ENCODE measurements at places on chromosomes 2 and 18. TPM values are rescaled to one million over a fixed set of nuclear protein-coding genes. Genes with fewer than 3 reads are reported as not detected.

Gene AMER3
- not detected for total RNA-seq

DNA sequence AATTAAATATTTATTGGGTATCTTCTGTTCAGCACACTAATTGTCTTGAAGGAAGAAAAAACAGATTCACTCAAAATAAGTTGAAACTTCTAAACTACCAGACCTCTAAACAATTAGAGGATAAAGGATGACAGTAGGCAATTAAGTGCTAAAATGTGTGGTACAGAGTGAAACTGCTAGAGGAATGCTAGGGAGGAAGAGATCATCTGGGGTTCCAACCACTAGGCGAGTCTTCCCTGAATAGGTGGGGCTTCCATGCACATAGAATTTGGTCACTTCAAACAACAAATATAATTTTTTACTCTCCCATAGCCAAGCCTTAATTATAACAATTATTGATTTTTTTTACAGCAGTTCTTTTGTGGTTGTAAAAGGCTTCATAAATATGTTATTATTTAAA is 559.0 kb upstream of the ZEB2 start:
- no peak for DNase-seq

DNA sequence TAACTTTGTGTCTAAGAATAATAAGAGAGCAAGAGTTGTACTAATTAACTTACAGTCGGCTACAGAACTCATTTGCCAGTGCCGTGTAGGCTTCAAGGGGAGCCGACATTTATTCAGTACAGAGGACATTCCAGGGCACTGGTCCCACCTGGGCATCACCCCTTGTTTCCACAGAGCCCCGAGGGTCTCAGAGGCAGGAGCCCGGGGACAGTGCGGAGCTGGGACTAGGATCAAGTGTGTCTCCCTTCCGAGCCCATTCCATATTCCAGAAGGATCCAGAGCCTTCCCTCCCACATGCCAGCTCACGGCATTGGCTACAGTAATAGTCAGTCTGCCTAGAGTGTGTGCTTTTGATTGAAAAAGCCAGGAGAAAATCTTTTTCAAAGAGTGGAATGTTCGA is 71.5 kb upstream of the CTDP1 start:
- DNase-seq = no peak

Gene CTLA4
- total RNA-seq = 0.44 TPM

Gene ANKRD53
- total RNA-seq = 1.8 TPM

GRCh38 chr2:4357121-4357520 is 653.7 kb downstream of the DCDC2C start:
- DNase-seq = no peak

- no peak for DNase-seq
Observed at GRCh38 chr2:65586516-65586915, 154.1 kb upstream of the SPRED2 start.

- peak; percentile 51 for DNase-seq
Observed at GRCh38 chr2:201643216-201643890, at the start of gene TMEM237. TMEM237 (minus strand) TSS chr2:201643503; CDS start chr2:201643400, 103 bp downstream.

GRCh38 chr18:36496022-36496421 is 198.5 kb downstream of the FHOD3 start:
- no peak for DNase-seq

DNA sequence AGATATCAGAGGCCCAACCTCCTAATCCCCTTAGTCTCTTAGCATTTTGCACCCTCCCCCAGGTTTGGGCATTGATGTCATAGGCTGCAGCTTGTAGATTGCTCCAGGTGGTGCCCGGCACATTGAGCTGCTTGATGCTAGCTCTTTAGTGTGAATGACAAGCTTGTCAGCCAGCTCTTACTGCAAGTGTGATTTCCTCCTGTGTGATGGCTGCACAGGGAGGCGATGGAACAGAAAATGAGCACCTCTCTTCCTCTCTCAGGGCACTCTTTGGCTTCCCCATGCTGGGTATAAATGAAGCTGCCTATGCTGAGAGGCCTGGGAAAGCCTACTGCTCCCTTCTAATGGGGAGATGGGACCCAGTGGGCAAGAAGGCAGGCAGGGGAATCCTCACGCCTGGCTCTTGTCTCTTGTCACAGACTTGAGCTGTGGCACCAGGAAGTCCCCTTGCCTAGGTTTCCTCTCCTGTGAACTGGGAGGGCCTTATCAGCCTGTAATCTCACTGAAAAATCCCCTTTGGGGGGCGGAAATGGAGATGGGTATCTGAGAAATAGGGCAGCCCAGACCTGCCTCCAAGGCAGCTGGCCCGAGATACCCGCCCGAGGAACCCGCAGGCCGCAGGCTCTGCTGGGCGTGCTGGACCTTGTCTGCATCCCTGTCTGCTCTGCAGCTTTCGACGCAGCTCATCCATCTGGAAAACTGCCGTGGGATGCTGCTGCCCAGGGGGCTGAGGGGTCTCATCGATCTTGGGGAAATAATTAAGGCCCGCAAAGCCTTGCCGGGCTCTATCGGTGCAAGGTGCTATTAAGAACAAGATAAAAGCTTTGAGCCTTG is 163.5 kb upstream of the CXCR4 start:
- DNase-seq = no peak

- DNase-seq = no peak
Observed at GRCh38 chr2:227932403-227932802, 61.0 kb downstream of the DAW1 start.

Gene ZNF804A
- total RNA-seq = 1.2 TPM

- no peak for DNase-seq
Observed at GRCh38 chr2:48808311-48808710, 52.8 kb upstream of the LHCGR start.

DNA sequence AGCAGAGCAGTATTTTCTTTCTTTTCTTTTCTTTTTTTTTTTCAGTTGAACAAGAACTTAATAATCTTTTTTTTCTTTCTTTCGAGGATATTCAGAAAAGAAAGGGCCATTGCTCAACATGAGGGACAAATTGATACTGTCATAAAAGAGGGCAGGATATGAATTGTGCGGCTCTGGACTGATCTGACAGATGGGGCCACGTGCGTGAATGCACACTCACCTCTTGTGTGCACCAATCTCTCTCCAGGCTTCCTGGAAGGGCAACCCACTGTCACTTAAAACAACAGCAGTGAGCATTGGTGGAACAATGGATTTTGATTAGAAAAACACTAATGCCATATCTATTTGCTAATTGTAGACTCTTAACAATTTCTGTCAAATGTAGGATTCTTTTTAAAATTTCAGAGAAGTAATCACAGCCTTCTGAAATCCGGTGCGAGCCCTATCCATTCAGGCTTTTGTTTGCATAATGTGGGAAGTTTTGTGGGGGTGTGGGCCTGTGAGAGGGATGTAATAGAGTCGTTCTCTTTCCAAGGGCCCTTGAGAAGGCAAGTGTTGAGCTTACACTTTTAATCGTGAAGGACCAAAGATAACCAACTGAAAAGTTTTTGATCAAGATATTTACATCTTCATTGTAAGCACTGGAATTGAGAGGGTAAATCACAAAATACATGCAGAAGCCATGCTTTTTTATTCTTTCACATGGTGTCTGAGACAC is 298.8 kb downstream of the SP3 start:
- DNase-seq = no peak

DNA sequence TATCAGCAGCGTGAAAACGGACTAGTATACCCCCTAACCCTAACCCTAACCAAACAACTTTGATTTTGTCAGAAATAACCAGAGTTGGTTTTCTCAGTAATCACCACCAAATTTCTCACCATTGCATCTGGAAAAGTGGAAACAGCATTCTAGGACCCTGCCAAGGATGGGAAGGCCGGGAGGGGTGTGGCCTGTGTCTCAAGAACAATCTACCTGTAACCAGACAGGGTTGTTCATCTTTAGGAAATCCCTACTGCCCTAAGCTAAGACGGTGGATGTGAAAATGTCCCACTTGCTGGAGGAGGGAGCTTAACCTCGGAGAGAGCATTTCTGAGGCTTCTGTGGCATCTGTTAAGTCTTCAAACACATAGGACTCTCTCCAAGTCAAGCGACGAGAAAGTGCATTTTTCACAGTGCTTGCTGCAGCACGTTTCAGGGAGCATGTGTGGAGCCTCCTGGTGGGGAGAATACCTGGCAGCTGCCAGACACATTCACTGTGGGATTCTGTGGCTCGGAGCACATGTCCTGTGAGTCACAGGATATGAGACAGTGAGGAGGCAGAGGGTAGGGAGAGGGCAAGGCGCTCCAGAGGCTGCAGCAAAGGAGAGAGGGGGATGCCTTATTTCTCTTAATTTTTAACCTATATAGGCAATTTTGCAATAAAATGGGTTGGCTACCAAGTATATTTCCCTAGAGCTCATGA is 207.5 kb downstream of the SPP2 start:
- DNase-seq = peak; percentile 71

DNA sequence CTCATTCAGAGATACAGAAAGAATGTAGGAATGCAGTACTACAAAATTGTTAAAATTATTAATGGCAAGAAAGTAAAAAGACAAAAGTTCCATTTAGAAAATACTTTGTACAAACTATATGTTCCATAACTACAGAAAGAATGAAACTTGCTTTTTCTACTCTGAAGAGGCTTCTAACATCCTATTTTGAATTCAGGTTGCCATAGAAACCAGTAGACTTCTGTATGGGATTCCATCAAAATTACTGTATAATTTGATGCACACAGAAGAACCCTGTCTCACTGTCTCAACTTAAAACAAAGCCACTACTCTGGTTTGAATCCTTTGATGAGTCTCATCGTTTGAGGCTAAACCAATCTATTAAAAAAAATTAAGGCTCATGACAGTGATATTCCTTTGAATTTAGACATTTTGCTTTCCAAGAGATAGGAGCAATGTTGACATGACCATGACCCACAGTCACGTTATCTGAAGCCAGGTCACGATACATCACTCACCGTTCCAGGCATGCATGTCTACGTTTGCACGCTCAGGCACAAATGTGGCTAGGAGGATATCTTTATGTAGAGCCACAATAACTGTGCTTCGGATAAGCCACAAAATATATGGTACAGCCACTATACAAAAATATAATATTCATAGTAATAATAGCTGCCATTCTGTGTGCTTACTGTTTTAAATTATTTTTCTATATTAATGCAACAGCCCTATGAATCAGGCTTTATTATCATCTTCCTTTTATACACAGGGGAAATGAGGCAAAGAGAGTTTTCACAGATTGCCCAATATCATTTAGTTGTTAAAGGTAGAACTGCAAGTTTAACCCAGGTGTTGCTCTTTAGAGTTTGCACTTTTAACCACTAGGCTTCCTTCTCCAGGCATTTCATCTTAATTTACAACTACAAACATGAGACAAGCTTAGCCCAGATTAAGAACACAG is 82.4 kb downstream of the CACNB4 start:
- DNase-seq = no peak

DNA sequence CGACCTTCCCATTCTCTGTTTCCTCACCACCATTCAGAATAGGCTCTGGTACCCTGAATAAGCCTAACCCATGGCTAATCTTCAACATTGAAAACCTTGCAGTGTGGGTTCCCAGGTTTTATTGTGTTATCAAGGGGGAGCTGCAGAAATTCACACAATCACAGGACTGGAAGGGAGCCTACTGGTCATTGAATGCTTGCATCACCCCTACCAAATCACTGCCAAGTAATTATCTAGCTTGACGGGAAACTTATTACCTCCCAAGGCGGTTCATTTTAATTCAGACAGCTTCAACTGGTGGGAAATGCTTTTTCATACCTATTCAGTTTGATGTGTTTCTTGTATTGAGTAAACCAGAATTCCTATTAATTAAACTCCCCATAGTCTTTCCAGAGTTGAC is 33.6 kb upstream of the EFEMP1 start:
- DNase-seq = no peak

Gene FBXO36
- 3.4 TPM for total RNA-seq

Gene CLEC4F
- 1.2 TPM for total RNA-seq

DNA sequence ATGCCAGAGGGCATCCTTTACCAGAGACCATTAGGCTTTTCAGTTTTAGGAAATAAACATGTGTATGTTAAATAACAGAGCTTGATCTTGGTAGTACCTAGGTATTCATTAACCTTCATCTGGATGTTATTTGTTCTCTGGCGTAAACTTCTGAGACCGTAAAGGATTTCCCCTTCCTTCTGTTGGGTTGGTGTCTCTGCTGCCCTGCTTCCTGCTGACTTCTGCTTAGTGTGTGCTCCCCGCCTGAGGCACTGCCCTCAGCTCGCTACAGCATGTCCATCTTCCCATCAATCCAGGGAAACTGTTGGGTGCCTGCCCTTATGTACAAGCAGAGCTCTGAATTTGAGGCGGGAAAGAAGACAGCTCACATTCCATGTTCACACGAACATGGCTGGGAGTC is 177.9 kb downstream of the TPGS2 start:
- no peak for DNase-seq

All from ureter (tissue), 1 donor.